ENCODE measurements at places on chromosomes 16 and 17. TPM values are rescaled to one million over a fixed set of nuclear protein-coding genes. Genes with fewer than 3 reads are reported as not detected.

Gene ZSCAN10
- 0.66 TPM for polyA plus RNA-seq

Gene AHSP
- polyA plus RNA-seq: 11.8 TPM

- peaks cover 4% of the 10 kb centered on the region for H3K4me1 ChIP-seq
- no peaks in the 10 kb centered on the region for H3K36me3 ChIP-seq
- no peak overlapping the region for H3K27ac ChIP-seq
- no peak for DNase-seq
Measured at GRCh38 chr17:66441101-66441661, 138.8 kb downstream of the PRKCA start.

DNA sequence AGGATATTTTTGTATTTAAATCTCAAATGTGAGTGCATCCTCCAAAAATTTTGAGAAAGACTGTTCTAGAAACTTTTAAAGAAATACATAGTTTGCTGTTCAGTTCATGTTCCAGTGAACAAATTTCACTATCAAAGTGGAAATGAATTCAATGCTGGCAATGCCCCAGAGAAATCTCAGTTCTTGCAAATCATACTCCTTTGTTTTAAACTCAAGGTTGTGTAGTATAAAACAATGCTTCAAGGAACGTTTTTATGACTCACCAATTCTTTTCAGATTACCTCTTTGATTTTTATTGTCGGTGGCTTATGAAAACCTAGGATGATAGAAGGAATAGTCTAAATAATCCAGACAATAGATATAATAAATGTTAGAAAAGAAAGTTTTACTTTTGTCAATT lies 17.6 kb downstream of the LPCAT2 start:
- no peaks in the 10 kb centered on the region for H3K27me3 ChIP-seq
- H3K4me3 ChIP-seq: no peak overlapping the region
- no peaks in the 10 kb centered on the region for H3K36me3 ChIP-seq
- no peaks in the 10 kb centered on the region for H3K4me1 ChIP-seq

DNA sequence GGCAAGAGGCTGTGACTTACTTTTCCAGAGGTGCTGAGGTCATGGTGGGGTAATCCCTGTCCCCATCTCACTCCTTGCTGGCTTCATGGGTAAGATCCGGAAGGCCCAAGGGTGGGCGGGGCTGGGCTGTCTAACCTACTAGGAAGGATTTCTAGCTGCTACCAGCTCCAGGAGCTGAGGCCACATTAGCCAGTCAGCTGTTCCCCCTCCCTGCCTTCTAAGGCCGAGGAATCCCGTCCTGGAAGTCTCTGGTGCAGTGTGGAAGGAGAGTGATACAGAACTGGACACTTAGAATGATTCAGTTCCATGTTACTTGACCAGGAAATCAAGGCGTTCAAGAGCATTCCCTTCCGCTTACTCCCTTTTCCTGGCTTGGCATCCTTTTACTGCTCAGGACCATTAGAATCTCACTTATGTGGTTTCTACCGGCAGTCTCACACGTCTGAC lies 8.9 kb downstream of the GNGT2 start:
- H3K27ac ChIP-seq: no peak overlapping the region
- no peaks in the 10 kb centered on the region for H3K4me1 ChIP-seq
- H3K4me3 ChIP-seq: no peak overlapping the region
- peaks cover 4% of the 10 kb centered on the region for H3K27me3 ChIP-seq
- no peak for DNase-seq
- H3K36me3 ChIP-seq: no peaks in the 10 kb centered on the region

- no peaks in the 10 kb centered on the region for H3K27me3 ChIP-seq
- peaks cover 28% of the 10 kb centered on the region for H3K4me1 ChIP-seq
- H3K4me3 ChIP-seq: no peak overlapping the region
- H3K27ac ChIP-seq: no peak overlapping the region
- no peak for DNase-seq
Measured at GRCh38 chr16:68247400-68247799, 2.2 kb downstream of the PLA2G15 start.

GRCh38 chr17:17264430-17264829 lies 16.6 kb downstream of the COPS3 start:
- H3K27me3 ChIP-seq: no peaks in the 10 kb centered on the region
- H3K36me3 ChIP-seq: peaks cover 64% of the 10 kb centered on the region
- H3K27ac ChIP-seq: no peak overlapping the region

- DNase-seq: no peak
- no peak overlapping the region for H3K27ac ChIP-seq
- no peaks in the 10 kb centered on the region for H3K4me1 ChIP-seq
- no peak overlapping the region for H3K4me3 ChIP-seq
Measured at GRCh38 chr17:71023249-71024030, 854.1 kb downstream of the KCNJ2 start.

DNA sequence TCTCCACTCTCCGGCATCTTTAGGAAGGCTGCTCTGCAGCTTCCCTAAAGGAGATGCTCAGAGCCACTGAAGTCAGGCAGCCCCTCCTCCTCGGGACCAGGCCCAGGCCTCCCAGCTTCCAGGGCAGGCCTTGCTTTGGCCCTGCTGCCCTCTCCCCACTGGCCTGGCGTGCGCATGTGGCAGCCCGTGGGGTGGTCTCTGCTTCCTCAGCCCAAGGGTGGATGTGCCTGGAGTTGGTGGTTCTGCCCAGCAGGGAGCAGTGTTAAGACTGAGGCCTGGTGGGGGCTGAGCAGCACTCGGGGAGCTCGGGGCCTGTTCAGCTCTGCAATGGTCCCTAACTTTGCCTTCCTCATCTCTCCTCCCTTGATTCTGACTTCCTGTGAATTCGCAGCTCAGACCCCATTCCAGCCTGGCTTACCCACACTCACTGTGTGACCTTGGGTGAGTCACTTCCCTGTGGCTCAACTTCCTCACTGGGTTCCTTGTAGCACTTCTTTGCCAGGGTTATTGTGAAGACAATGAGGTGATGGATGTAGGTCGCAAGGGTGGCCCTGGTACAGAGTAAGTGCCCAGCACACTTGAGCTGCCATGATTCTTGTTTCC lies 63.2 kb downstream of the NKD1 start:
- no peak for DNase-seq
- H3K27me3 ChIP-seq: no peaks in the 10 kb centered on the region
- peaks cover 28% of the 10 kb centered on the region for H3K4me1 ChIP-seq
- no peak overlapping the region for H3K4me3 ChIP-seq
- H3K27ac ChIP-seq: no peak overlapping the region
- H3K36me3 ChIP-seq: no peaks in the 10 kb centered on the region

GRCh38 chr17:21212826-21213637 lies 929 bp downstream of the TMEM11 start:
- peaks cover 32% of the 10 kb centered on the region for H3K36me3 ChIP-seq
- peak overlapping the region; percentile 98 for H3K4me3 ChIP-seq
- no peak for DNase-seq
- H3K27me3 ChIP-seq: no peaks in the 10 kb centered on the region

Data from large intestine (tissue), 12 donors.